ENCODE measurements at places on chromosomes 5 and 9.

DNA sequence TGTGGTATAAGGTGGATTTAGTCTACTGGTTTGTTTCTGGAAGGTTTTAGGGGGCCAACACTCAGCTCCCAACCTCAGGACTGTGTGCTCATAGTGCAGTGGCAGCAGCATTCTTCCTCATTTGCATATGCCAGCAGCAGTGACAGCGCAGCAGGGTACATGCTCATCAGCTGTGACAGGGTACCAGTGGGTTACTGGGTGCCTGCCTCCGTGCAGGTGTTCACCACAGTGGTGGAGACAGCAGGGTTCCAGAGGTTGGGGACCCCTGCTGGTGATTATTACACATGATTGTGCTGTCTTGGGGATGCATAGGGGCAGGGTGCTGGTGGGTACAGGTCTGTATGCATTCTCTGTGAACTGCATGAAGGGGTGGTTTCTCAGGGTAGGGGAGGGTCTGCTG, 45.5 kb upstream of the IFNE start:
- no peak for DNase-seq

- no peak for DNase-seq
Measured at GRCh38 chr9:34983209-34983608, 6.3 kb upstream of the DNAJB5 start.

DNA sequence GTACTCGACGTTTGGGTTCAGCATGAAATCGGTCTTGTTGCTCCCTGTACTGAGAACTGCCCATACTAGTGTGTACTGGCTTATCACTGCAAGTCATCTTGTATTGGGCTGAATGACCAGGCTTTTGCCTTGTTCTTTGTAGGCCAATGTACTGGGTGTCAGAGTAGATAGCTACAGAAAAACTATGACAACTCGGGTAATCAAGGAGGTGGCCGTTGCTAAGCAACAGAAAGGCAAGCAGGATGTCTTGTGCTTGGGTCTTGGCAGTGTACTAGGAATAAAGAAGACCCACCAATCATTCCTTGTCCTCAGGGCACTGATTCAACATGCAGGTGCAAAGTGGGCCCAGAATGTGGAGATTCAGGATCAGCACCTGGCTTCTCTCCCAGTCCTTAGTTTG, 11.9 kb upstream of the SHISAL2B start:
- no peak for DNase-seq

- no peak for DNase-seq
Measured at GRCh38 chr9:33455945-33456344, 8.6 kb upstream of the AQP3 start.

DNA sequence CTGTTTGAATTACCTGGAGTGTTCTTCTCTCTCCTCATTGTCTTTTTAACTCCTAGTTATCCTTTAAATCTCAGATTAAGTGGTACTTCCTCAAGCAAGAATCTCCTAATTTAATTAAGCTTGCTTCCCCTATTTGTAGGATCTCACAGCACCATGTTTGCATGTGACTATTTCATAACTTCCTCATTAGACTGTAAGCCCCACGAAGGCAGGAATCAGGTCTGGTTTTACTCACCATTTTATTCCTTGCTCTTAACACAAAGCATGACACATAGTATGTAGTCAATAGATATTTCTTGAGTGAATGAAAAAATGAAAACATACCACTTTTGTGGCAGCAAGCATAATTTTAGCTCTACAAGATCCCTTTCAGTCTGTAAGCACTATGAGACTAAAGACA, 1.3 kb upstream of the ERMP1 start:
- no peak for DNase-seq

GRCh38 chr5:180315762-180316212, 23.9 kb upstream of the MAPK9 start:
- no peak for DNase-seq

- no peak for DNase-seq
Measured at GRCh38 chr5:39093352-39093751, 19.2 kb upstream of the RICTOR start.

- DNase-seq, result no peak
Measured at GRCh38 chr5:180790020-180790419, 12.6 kb downstream of the MGAT1 start.

- no peak for DNase-seq
Measured at GRCh38 chr9:97723819-97724218, 26.7 kb upstream of the XPA start.

- no peak for DNase-seq
Measured at GRCh38 chr5:75612226-75612569, 945 bp downstream of the ANKDD1B start.
